Neural crest cell (in vitro differentiated cells): ENCODE measurements at places on chromosomes 11 and 22.

DNA sequence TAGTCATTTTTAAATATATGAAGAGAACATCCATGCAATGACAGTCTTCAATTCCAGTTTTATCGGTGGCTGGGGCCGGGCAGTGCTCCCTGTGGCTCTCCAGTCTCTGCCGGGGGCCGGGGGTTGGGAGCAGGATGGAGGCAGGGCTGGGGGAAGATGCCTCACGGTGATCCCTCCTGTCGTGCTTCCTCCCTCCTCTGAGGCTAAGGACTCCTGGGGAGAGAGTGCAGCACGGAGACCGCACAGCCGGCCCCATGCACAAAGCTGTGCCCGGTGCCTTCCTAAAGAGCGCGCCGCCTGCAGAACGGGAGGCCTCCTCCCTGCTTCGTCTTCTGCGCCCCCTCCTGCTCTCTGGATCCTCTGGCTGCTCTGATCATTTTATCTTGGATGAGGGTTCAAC lies 20.5 kb downstream of the GAL start:
- DNase-seq = no peak

DNA sequence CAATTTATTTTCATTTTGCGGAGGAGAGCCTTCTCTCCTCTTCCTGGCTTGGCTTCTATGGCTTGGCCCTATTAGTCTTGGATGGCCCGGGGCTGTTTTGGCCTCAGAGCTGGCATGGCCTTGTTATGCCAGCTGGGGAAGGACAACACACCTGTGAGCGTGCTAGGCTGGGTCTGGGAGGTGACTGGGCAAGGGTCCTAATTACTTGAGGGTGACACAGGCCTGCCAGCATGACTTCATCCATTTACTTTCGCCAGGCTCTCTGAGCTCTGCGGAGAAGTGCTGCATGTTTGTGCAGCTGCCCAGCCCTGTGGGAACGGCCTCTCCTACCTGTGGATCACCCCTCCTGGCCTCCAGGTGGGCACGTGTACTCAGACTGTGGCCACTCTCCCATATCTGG lies 153.6 kb downstream of the SNX19 start:
- no peak for DNase-seq

DNA sequence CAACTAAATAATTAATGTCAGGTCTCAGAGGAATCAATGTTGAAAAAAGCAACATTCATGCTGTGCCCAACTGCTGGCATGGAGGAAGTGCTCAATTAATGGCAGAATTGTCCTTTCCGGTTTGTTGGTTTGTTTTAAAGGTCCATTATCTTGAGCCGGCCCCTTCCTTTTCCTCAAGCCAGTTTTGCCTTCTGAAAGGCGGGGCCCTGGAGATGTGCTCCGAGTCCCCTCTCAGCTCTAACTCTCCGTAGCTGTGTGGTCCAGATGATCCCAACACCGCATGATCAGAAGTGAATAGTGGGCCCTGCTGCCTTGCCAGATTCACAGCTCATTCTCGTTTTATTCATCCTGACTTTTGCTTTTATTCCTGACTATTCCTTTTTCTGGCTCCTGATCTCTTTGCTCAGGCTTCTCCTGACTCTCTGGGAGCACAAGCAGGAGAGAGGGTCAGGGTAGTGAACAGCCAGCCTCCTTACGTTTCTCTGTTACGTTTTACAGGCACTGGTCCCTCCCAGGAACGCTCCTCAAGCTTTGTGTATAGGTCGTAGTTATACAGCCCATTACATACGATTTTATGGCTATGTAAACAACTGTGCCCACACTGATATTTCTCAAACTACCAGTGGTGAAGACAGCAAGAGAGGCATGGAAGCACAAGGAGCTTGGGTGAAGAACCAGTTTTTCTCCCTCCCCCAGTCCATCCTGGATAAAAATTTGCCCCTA lies 265.9 kb downstream of the LARGE1 start:
- no peak for DNase-seq

DNA sequence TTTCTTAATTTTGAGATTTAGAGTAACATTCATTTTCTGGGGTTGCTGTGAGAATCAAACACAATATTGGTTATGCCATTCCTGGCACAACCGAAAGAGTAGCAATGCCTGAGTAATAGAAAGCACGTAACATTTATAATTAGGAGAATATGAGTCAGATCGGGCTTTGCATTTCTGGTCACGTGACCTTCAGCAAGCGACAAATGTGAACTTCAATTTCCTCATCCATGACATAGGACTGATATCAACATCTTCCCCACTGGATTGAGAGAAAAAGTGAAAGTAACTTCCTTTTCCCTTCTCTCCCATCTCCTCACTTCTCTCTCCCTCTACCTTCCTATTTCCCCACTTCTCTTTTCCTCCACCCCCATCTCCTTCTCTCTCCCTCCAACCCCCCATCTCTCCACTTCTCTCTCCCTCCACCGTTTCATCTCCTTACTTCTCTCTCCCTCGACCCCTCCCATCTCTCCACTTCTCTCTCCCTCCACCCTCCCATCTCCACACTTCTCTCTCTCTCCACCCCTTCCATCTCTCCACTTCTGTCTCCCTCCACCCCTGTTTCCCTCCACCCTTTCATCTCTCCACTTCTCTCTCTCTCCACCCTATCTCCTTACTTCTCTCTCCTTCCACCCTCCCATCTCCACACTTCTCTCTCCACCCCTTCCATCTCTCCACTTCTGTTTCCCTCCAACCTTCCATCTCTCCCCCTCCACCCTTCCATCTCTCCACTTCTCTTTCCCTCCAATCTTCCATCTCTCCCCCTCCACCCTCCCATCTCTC lies 33.5 kb upstream of the CAT start:
- DNase-seq = no peak

DNA sequence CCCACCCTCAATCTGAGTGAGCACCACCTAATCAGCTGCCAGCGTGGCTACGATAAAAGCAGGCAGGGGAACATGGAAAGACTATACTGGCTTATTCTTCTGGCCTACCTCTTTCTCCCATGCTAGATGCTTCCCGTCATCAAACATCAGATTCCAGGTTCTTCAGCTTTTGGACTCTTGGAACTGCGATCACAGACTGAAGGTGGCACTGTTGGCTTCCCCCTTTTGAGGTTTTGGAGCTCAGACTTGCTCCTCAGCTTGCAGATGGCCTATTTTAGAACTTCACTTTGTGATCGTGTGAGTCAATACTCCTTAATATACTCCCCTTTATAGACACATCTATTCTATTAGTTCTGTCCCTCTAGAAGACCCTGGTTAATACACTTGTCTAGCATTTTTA lies 543.7 kb upstream of the RAG2 start:
- no peak for DNase-seq

DNA sequence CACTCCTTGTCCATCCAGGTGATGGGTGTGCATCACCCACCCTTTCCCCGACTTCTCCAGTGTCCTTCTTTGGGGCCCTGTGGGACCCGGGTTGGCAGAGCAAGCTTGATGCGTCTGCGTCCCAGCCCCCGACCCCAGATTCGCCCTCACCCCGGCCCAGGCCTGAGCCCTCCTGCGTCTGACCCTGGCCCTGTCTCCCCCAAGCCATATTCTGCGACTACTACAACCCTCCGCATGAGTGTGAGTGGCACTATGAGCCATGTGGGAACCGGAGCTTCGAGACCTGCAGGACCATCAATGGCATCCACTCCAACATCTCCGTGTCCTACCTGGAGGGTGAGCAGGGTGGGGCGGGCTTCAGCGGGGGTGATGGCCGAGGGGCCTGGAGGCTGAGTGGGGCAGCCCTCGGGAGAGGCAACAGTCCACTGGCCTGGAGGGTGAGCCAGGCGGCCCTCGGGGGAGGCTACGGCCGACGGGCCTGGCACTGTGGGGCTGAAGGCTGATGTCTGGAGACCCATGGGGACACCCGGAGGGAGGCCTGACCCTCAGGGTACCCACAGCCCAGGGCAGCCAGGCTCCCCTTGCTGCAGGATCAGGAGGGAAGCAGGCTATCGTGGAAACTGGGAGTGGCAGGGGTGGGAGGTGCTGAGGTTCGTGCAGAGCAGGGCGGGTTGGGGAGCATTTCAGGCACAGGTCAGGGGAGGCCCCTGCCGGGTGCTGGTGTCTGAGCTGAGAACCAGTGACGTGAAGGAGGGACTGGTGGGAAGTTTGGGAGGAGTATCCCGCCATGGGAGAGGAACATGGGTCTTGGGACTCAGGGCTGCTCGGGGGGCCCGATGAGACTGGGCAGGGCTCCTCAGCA lies 15.3 kb downstream of the MUC2 start:
- DNase-seq = no peak

DNA sequence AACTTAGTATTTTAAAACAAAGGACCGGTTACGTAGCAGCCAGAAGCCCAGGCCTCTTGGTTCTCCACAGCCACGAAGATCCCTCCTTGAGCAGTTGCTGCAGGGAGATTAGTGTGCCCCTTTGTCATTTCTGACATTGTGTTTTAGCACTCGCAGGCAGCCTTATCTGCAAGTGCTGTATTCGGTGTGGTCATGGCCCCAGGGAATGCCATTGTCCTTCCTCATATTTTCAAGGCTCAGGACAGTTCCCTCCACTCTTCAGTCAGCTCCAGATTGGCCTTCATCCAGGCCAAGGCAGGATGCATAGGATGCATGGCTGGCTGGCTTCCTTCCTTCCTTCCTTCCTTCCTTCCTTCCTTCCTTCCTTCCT lies 88.5 kb downstream of the ZBTB16 start:
- DNase-seq = no peak

DNA sequence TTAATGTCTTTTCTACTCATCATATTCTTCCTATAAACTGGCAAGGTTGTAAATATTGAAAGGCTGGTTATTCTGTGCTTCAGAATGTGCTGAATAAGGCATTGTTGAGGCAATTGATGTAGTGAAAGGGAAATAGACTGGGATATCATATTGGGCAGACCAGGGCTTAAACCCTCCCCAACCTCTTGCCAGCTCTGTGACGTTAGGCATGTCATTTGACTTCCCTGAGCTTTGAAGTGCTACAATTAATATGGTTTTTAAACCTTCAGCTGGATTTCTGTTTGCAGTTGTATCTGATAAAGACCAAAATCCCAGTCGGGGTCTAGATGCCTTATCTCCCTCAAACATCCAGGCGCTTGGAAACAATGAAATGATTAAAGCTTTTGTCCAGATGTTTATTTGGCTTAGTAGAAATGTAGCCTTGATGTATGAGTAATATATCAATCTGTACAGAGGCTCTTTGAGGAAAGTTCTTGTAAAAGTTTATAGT lies 208.1 kb downstream of the DBX1 start:
- no peak for DNase-seq

DNA sequence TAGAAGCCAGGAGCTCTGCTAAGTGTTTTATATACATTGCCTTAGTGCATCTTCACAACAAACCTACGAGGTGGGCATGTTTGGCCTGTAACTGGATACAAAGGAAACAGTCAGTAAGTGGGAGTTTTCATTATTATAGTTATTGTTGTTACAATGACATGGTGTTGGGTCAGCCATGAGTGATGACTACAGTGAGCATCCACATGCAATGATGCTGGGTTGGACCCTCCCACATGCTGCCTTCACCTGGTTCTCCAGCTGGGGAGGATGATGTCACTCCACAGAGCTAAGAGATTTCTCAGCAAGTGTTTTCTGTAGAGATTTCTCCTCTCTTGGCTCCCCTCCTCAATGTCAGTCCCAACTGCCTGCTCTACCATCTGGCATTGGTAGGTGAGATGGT lies 59.3 kb downstream of the EHF start:
- no peak for DNase-seq

- no peak for DNase-seq
Observed at GRCh38 chr22:29907753-29908515, 25.0 kb downstream of the MTMR3 start.

DNA sequence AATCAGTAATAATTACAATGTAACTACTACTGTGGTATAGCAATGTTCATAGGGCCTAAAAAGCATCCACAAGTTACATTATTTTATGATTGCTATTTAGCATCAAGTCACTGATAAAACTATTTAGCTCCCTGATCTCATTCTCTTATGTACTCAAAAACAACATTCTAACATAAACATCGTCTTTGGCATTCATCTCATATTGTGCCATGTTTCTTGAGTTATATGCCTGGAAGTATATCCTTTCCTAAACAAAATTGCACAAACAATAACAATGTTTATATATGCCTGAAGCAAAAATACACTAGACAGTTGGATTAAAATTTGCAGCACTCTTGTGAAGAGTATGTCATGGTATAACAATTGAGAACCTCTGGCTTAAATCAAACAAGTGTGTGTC lies 34.1 kb downstream of the HORMAD2 start:
- DNase-seq = no peak

DNA sequence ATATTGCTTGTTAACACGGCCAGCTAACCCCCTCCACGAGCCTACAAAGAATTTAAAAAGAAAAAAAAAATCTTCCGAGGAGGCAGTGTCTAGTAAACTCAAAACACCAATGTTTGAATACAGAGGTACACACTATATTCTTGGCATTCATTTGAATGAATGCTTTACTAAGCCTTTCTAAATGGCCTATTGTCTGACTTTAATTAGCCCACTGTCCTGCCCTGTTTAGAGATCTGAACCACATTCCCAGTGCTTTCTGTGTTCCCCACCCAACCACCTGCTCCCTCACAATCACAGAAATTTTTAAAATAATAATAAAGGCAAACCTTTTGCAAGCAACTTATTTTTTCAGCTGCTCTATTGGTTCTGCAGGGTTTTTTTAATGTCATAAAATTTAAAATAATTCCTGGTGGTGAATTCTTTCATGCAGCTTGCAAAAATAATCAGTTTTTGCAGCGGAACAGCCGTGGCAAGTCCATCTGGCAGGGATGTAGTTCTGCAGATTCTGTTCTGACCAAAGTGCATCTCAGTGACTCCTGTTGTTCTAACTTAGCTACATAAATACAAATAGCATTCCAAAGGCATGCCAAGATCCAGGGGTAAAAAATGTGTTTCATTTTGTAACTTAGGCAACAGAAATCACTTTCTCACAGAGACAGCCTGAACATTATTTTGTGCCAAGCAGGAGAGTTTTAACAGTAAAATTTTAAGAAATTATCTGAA lies 23.8 kb downstream of the POU2AF2 start:
- no peak for DNase-seq

GRCh38 chr22:42945027-42945426 lies 69.9 kb downstream of the PACSIN2 start:
- DNase-seq = no peak

GRCh38 chr11:62599901-62600300 lies 1.8 kb downstream of the MTA2 start:
- no peak for DNase-seq

- no peak for DNase-seq
Observed at GRCh38 chr11:66081505-66081904, 11.4 kb downstream of the PACS1 start.

DNA sequence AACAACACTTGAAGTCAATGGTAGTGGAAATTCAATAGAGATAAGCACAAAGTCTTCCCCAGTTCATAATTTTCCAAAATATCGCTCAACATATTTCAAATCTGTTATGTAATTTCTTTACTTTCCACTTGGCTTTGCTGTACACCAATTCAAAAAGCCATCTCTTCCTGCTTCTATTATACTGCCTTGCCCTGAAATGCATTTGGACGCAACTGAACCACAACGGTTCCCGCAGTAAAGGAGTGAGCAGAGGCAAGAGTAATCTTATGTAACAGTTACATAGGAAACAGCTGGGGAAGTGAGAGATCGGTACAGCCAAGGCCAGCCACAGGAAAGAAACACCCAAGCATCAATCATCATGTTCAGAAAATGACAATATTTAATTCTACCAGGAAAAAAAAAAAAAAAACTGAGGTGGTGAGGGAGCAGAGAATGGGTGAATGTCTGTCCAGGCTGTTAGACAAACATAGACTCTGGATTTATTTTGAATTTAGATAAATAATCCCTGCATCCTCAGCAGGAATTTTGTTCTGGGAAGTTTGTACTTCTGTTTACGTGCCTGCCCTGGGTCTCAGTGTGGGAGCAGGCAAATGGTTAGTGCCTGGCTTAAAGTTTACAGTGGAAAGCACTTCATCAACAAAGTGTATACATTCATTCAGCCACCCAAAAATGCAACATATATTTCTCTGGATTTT lies 392.2 kb downstream of the ETS1 start:
- DNase-seq = no peak

GRCh38 chr11:2264366-2265053 lies 5.9 kb downstream of the ASCL2 start:
- DNase-seq = no peak
